ENCODE measurements at places on chromosomes 1 and 21. TPM values are rescaled to one million over a fixed set of nuclear protein-coding genes. Genes with fewer than 3 reads are reported as not detected.

DNA sequence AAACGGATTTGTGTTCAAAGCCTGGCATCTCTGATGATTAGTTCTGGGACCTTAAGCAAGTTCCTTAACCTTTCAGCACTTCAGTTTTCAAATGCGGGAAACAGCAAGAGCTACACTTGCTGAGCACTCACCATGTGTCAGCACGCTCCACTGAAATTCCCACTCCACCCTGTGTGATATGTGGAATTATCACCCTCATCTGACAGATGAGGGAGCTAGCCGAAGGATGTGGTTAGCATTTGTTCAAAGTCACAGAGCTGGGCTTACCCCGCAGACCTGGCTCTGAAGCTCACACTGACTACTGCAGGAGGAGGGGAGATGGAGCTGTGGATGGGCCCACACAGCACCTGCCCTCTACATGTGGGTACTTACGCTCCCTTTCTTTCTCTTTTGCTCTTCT lies 29.1 kb downstream of the IL12RB2 start:
- H3K27me3 ChIP-seq, result no peaks in the 10 kb centered on the region
- no peak overlapping the region for H3K4me3 ChIP-seq
- no peaks in the 10 kb centered on the region for H3K36me3 ChIP-seq

- no peaks in the 10 kb centered on the region for H3K36me3 ChIP-seq
- peaks cover 26% of the 10 kb centered on the region for H3K27me3 ChIP-seq
- H3K4me1 ChIP-seq, result no peaks in the 10 kb centered on the region
- no peak for DNase-seq
- H3K4me3 ChIP-seq, result no peak overlapping the region
These were observed 110.9 kb downstream of the KCNN3 start for GRCh38 chr1:154759196-154759595.

DNA sequence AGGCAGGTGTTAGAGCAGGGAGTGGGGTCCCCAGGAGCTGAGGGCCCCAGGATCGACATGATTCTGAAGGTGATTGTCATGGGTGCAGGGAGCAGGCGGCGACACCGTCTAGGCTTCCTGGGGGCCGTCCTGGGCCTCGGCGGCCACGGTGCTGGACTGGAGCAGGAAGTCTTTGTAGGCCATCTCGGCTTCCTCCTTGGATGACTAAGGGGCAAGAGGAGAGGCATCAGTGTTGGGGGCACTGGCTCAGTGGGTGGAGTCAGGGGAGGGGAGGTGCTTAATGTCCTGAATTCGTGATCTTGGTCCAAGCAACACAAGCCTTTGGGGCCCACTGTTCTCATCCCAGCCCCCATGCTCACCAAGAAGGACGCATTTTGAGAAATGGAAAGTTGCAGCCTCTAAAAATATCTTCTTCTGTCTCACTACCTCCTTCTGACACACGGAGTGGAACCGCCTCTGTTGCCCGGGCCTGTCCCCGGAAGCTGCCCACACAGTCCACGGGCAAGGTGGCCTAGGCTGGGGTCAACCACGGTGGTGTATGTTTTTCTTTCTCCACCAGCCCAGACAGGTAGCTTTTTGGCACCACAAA lies 8.6 kb upstream of the FCMR start:
- H3K4me1 ChIP-seq, result no peaks in the 10 kb centered on the region
- no peaks in the 10 kb centered on the region for H3K36me3 ChIP-seq
- DNase-seq, result no peak

DNA sequence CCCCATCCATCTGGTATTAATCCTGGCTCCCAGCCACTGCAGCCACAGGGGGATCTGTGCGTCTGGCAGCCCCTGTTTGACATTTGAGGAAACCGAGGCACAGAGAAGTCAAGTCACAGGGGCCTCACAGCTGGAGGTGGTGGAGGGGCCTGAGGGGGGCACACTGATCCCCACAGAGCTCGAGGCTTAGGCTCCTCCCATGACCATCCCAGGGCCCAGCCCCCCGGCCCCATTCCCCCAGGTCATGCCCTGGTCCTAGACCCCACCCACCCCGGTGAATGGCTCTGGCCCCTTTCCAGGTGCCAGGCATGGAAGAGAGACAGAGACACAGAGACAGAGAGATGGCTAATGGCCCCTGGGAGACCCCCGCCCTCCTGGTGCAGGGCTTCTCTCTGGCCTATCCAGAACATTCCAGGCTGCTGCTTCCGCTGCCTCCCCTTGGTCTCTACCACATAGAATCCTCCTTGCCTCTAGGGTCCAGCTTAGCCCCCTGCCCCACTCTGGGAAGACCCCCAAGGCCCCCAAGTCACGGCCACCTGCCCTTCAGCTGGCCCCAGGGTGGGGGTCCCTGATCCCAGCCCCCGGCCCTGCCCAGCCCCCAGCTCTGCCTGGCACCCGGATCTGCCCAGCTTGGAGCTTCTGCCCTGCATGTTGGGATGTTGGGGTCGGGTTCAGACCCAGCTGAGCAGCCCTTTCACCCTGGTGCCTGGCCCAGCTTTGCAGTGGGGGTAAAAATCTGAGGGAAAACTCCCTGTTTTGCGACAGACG lies 29.2 kb upstream of the LRRC3 start:
- no peaks in the 10 kb centered on the region for H3K36me3 ChIP-seq
- no peak for DNase-seq
- no peak overlapping the region for H3K4me3 ChIP-seq
- H3K27me3 ChIP-seq, result no peaks in the 10 kb centered on the region

GRCh38 chr1:204826970-204827369 lies 43.7 kb upstream of the NFASC start:
- H3K27me3 ChIP-seq, result peaks cover 66% of the 10 kb centered on the region
- H3K36me3 ChIP-seq, result no peaks in the 10 kb centered on the region
- no peak for DNase-seq
- H3K4me3 ChIP-seq, result no peak overlapping the region
- H3K27ac ChIP-seq, result no peak overlapping the region

DNA sequence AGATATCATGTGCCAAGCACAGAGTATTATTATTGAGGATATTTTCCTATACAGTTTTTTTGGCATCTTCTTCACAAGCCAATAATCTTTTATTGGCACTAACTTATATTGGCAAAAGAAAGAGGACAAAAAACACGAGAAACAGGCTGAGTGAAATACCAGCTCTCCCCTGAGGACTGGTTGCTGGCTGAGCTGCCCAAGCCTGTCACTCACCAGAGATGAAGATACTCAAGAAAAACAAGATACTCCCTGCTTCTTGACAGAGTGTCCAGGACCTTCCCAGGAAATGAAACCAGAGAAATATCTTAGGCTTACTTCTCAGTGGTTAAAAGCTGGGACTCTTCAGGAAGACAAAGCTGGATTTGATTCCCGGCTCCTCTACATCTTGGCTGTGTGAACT lies 35.9 kb upstream of the ATP1B1 start:
- DNase-seq, result no peak
- H3K4me3 ChIP-seq, result no peak overlapping the region
- no peaks in the 10 kb centered on the region for H3K36me3 ChIP-seq

Gene UBL4B
- total RNA-seq, result not detected

DNA sequence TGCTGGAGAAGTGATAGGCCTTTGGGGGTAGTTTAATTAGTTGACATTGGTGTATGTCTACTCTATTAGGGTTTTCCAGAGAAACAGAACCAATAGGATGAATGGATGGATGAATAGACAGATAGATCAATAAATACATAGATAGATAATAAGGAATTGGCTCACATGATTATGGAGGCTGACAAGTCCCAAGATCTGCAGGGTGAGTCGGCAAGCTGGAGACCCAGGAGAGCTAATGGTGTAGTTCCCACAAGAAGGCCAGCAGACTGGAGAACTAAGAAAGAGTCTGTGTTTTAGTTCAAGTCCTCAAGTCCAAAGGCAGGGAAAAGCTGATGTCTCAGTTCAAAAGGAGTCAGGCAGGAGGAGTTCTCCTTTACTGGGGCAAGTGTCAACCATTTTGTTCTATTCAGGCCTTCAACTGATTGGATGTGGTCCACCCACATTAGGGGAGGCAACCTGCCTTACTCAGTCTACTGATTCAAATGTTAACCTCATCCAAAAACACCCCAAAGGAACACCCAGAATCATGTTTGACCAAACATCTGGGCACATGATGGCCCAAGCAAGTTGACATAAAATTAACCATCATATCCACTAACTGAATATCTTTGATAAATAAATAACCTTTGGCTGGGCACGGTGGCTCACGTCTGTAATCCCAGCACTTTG lies 4.5 kb upstream of the SDE2 start:
- no peak for DNase-seq
- H3K4me3 ChIP-seq, result no peak overlapping the region
- peaks cover 21% of the 10 kb centered on the region for H3K4me1 ChIP-seq

DNA sequence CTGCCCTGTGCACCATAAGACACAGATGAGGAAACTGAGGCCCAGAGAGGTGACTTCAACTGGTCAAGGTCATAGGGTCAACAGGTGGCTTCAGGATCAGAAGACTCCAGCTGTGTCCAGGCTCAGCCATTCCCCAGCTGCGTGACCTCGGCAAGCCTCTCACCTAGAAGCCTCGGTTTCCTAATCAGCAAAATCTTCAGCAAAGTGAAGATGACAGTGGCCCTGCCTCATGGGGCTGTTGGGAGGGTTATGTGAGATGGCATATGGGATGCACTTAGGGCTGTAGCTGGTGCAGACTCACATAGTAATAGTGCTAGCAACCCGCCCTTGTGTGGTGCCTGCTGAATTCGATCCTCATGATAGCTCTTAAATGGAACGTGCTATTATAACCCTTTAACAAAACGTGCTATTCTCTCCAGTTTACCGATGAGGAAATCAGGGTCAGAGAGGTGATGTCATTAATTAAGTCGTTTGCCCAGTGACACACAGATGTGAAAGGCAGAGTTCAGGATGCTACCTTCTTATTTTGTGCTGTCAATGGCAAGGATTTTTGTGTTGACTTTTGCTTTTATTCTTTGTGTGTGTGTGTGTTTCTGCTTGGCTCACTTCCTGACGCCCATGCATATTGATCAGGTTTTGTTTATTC lies 472.9 kb downstream of the MATN1 start:
- no peaks in the 10 kb centered on the region for H3K36me3 ChIP-seq
- peak overlapping the region; percentile 100 for H3K27ac ChIP-seq
- no peaks in the 10 kb centered on the region for H3K27me3 ChIP-seq

GRCh38 chr1:112605633-112606327 lies 13.2 kb downstream of the ST7L start:
- no peaks in the 10 kb centered on the region for H3K27me3 ChIP-seq
- no peak overlapping the region for H3K4me3 ChIP-seq

DNA sequence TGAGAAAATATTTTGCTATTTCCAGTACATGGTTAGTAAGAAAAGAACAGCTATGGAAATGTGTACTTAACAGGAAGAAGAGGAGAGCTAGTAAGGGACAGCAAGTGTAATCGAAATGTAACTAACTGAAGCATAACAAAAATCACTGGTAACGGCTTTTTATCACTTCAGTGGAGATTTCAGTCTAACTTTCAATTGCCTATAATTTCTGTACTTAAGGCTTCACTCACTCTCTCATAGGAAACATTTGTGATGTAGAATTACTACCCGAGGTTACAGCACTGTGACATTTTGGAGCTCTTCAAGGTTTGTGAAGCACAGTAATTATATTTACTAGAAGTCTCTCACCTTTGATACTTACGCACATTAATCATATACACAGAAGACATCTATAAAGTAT lies 1119.1 kb downstream of the AMY1C start:
- H3K27ac ChIP-seq, result no peak overlapping the region
- no peaks in the 10 kb centered on the region for H3K4me1 ChIP-seq
- no peaks in the 10 kb centered on the region for H3K27me3 ChIP-seq
- no peak overlapping the region for H3K4me3 ChIP-seq
- DNase-seq, result no peak
- H3K36me3 ChIP-seq, result no peaks in the 10 kb centered on the region

GRCh38 chr1:46183079-46183847 lies 7.0 kb upstream of the P3R3URF start:
- peak overlapping the region; percentile 7 for H3K27ac ChIP-seq
- peaks cover 17% of the 10 kb centered on the region for H3K4me1 ChIP-seq
- no peak overlapping the region for H3K4me3 ChIP-seq
- no peaks in the 10 kb centered on the region for H3K27me3 ChIP-seq
- H3K36me3 ChIP-seq, result no peaks in the 10 kb centered on the region
- peak; percentile 35 for DNase-seq

Gene TBX15
- total RNA-seq, result 0.32 TPM

Gene SAMD13
- total RNA-seq, result 1.2 TPM

DNA sequence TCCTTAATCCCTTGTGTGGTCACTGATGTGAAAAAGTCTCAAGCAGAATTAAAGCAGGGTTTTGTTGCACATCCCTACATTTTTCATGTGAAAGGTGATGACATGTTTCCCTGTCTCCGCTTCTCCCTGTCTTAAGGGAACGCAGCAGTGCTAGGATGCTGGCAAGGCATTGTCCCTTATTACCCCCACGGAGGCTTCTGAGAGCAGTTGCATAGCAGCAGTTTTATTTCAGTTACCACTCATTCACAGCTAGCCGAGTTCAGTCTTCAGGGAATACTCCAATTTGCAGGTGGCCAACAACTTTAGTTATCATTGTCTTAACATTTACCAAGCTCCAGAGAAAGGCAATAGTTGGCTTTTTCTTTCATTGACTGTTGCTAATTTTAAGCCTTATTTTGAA lies 89.1 kb downstream of the CLEC20A start:
- DNase-seq, result no peak
- H3K36me3 ChIP-seq, result no peaks in the 10 kb centered on the region
- H3K27me3 ChIP-seq, result no peaks in the 10 kb centered on the region
- H3K4me3 ChIP-seq, result no peak overlapping the region
- no peak overlapping the region for H3K27ac ChIP-seq

Gene ADAM30
- not detected for total RNA-seq

DNA sequence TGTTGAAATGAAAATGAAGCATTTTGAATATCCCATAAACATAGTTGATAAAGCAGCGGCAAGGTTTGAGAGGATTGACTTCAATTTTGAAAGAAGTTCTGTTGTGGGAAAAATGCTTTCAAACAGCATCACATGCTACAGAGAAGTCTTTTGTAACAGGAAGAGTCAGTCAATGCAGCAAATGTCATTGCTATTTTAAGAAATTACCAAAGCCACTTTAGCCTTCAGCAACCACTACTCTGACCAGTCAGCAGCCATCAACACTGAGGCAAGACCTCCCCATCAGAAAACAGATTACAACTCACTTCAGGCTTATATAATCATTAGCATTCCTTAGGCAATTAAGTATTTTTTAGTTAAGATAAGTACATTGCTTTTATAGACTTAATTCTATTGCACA lies 33.8 kb upstream of the FCRL3 start:
- H3K27ac ChIP-seq, result no peak overlapping the region
- H3K36me3 ChIP-seq, result no peaks in the 10 kb centered on the region
- DNase-seq, result no peak
- H3K4me1 ChIP-seq, result no peaks in the 10 kb centered on the region

Gene SNRPE
- total RNA-seq, result 315 TPM

Gene ATXN7L2
- total RNA-seq, result 11.0 TPM

- no peaks in the 10 kb centered on the region for H3K27me3 ChIP-seq
- no peak overlapping the region for H3K4me3 ChIP-seq
- H3K4me1 ChIP-seq, result no peaks in the 10 kb centered on the region
- H3K36me3 ChIP-seq, result no peaks in the 10 kb centered on the region
- no peak for DNase-seq
- no peak overlapping the region for H3K27ac ChIP-seq
These were observed 4.3 kb upstream of the DPYD start for GRCh38 chr1:97925151-97925550.

- peaks cover 52% of the 10 kb centered on the region for H3K4me1 ChIP-seq
- DNase-seq, result no peak
- no peak overlapping the region for H3K4me3 ChIP-seq
- H3K27me3 ChIP-seq, result no peaks in the 10 kb centered on the region
These were observed 107.0 kb downstream of the GALNT2 start for GRCh38 chr1:230174041-230174440.

GRCh38 chr1:160910170-160910750 lies 25.3 kb upstream of the ITLN1 start:
- H3K4me1 ChIP-seq, result no peaks in the 10 kb centered on the region
- no peak overlapping the region for H3K4me3 ChIP-seq
- no peak overlapping the region for H3K27ac ChIP-seq
- no peaks in the 10 kb centered on the region for H3K27me3 ChIP-seq
- no peak for DNase-seq

All from A673 (cell line).